ENCODE measurements at places on chromosomes 1 and 21.

DNA sequence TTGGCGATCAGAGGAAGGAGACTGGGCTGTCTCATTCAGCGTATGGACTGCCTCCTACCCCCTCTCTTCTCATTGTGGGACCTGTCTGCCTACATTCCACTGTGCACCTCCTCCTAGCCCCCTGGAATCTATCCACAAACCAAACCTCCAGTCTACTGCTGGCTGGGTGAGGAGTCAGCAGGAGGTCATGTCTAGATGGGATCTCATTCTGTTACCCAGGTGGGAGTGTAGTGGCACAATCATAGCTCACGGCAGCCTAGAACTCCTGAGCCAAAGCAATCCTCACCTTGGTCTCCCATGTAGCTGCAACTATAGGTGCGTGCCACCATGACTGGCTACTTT, 18.0 kb upstream of the TTC22 start:
- DNase-seq, result no peak

DNA sequence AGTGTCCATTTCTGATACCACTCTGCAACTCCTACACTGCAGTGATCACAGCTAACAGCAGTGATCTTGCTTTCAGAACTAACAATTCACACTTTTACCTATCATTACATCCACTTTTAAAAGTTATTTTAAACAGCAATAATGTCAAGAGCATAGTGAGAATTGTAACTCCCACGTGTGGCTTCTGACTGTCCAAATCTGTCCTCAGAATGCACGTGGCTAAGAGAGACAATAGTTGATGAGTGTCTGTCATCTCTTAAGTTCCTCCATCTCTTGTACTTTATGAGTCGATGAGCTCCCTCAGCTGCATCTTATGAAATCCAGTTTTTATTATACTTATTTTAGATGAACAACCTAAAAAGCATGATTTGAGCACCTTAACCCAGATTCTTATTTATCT, 16.5 kb upstream of the CFHR5 start:
- DNase-seq, result no peak

- no peak for DNase-seq
These were observed 24.9 kb downstream of the SYT11 start for GRCh38 chr1:155884031-155884960.

DNA sequence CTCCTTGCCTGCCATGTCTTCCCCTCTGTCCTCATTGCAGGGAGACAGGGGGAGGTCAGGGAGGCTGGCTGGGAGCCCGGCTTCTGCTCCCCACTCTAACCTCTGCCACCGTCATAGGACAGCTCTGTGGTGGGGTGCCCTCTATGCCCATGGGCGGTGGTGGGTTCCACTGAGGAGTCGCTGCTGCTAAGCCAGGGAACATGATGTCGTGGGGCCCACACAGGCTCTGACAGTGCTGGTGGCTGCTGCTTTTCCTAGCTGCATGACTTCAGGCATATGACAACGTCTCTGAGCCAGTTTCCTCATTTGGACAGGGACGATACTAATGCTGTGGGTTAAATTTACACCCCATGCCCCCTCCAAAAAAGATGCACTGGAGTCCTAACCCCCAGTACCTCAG, 14.7 kb downstream of the KCNA10 start:
- no peak for DNase-seq

DNA sequence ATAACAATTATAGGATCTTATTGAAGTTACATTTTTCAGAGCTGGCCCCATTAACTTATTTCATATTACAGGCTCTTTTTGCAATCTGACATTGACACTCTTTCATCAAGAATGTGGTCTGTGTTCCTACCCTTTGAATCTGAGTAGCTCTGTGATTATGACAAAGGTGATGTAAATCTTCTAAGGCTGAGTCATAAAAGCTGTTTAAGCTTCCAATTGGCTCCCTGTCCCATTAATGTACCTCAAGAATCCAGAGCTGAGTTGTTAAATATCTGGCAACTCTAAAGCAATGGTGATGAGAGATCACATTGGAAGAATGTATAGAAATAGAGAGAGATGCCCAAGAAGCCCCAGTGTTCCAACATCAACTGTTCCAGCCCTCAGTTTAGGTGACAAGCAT, 178.5 kb upstream of the DEPDC1 start:
- DNase-seq, result no peak

GRCh38 chr1:155206891-155207805, 549 bp downstream of the THBS3 start:
- peak; percentile 71 for DNase-seq

- DNase-seq, result no peak
These were observed 25.2 kb downstream of the LAMC1 start for GRCh38 chr1:183048087-183049085.

- DNase-seq, result no peak
These were observed 68.0 kb downstream of the FAAP20 start for GRCh38 chr1:2126331-2127186.

DNA sequence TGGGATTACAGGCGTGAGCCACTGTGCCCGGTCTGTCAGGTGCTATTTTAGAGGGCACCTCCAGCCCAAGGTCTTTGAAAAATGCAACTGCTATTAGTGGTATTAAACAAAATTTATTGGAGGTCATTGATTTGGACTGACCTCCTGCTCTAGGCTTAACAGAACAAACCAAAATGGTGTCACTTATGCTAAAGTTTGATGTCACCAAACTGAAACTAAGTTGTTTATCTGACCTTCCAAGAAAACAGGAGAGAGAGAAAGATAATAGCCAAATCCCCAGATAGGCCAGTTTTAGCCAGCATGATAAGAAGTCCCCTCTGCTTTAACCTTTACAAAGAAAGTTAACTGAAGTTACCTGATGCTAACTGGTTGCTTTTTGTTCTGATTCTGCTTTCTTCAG, 8.1 kb upstream of the INAVA start:
- no peak for DNase-seq

- no peak for DNase-seq
These were observed 5.9 kb downstream of the OTUD3 start for GRCh38 chr1:19888112-19888511.

- DNase-seq, result no peak
These were observed 104.6 kb downstream of the DIRAS3 start for GRCh38 chr1:67945733-67946374.

GRCh38 chr1:25068316-25068715, 138.2 kb upstream of the RUNX3 start:
- no peak for DNase-seq

DNA sequence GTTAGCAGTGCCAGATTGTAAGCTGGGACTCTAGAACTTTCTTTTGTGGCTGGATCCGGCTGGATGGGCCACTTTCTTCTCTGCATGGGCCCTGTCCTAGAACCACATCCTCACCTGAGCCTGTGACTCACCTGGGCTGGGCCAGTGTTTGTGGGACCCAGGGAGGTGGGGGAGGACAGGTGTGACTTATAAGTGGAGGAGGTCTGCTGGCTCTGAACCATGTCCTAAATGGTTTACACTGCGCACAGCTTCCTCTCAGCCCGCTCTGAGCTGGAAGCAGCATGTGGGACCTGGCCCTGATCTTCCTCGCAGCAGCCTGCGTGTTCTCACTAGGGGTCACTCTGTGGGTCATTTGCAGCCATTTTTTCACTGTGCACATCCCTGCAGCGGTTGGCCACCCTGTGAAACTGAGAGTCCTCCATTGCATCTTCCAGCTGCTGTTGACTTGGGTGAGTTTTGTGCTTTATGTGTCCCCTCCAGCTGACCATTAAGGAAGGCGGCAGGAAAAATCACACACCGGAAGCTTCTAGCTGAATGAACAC, at the start of gene AADACL3:
AADACL3 (plus strand) TSS at position 215 of the 542 bp plus-strand sequence; CDS start at position 282, 67 bp downstream.
- no peak for DNase-seq
